ENCODE measurements at places on chromosomes 2 and 18.

DNA sequence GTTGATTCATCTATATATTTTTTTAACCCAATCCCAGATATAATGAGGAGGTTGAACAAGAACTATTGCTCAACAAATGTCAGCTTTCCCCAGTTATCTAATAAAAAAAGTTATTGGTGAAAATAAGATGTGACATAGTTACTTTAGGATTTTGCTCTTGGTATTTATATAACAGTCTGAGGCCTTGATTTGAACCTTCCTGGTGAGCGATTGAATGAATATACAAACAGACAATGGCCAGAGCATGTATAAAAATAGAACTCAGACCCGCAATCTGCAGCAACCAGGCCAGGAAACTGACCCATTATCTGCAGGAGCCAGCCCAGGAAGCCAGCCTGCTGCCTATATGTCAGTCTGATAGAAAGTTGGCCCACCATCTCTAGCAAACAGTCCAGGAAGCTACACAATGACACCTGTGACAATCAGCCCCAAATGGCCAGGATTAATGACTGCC, 81.6 kb downstream of the HS6ST1 start:
- DNase-seq = no peak

- DNase-seq = no peak
These were observed 19.4 kb downstream of the MMADHC start for GRCh38 chr2:149568138-149568537.

- no peak for DNase-seq
These were observed 13.9 kb downstream of the HDAC4 start for GRCh38 chr2:239386872-239387445.

DNA sequence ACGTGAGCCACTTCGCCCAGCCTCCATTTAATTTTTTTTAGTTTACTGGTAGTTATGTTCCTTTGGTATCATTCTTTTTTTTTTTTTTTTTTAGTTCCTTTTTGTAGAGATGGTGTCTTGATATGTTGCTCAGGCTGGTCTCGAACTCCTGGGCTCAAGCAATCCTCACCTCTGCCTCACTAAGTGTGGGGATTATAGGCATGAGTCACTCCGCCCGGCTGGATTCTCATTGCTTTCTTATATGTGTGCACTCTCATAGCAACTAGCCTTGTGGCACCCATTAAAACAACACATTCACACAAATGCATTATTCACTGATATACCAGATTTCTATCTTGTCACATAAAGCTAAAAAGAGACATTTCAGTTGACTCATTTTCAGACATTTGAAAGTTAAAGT, 4.2 kb downstream of the TTC27 start:
- DNase-seq = no peak

GRCh38 chr2:233844064-233844807, 10.1 kb downstream of the HJURP start:
- DNase-seq = no peak

DNA sequence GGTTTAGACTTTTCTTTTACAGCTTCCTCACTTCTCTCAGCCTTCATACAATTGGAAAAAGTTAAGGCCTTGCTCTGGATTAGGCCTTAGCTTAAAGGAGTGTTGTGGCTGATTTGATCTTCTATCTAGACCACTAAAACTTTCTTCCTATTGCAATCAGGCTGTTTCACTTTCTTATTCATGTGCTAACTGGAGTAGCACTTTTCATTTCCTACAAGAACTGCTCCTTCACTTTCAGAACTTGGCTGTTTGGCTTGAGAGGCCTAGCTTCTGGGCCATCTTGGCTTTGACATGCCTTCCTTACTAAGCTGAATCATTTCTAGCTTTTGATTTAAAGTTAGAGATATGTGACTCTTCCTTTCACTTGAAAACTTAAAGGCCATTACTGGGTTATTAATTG, 114.3 kb downstream of the ARHGEF4 start:
- DNase-seq = no peak

- no peak for DNase-seq
These were observed 98.7 kb upstream of the VWC2L start for GRCh38 chr2:214311931-214312749.

- DNase-seq = no peak
These were observed 58.0 kb upstream of the ZNF521 start for GRCh38 chr18:25409971-25410370.

GRCh38 chr2:170073288-170073687, 104.7 kb upstream of the MYO3B start:
- no peak for DNase-seq

- no peak for DNase-seq
These were observed 96.8 kb downstream of the ADD2 start for GRCh38 chr2:70671092-70671675.

- no peak for DNase-seq
These were observed 71.6 kb downstream of the ZNF407 start for GRCh38 chr18:74669136-74669798.

DNA sequence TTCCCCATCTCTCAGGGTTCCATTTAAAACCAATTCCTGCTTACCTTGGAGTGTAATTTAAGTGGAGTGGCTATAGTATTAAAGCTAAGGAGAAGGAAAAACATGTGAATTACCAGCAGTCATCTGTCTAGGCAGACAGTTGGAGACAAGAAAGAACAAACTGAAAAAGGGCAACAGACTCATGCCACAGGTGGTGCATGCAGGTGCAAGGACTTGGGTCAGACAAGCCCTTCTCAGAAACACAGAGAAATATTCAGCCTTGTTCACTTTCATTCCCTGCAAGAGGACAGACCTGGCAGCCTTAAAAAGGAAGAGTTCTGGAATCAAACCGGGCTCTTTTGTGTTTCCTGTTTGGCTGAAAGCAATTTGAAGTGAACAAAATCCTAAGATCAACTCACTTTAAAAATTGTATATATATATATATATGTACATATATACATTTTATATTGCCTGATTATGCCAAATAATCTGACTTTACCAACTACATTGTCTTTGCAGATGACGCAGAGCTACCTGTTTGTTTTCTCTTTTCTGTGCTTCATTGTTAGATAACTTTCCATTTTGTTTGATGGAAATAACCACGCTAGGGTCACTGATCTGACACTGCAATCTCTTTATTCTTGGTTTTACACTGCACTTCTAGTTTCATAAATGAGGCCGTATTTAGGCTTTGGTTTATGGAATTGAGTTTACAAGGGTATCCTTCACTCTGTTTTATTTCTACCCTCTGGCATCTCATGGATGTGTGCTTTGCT, 35.1 kb upstream of the VPS54 start:
- DNase-seq = no peak

- DNase-seq = no peak
These were observed 206.6 kb downstream of the NDUFA10 start for GRCh38 chr2:239818531-239819011.

DNA sequence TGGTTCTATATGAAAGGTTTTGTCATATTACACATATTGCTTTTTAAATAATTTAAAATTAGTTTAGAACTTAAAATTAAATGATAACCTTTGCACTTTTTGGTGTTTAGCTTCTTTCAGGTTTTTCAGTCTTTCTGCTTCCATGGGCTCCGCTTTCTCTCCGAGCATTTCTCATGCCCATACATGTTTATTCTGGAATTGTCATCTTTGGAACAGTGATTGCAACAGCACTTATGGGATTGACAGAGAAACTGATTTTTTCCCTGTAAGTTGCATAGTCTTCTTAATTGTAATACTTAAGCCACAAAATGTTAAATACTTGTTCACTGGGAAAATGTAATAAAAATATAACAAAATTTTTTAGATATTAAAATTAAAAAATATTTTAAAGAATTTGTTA, 31.0 kb downstream of the CYBRD1 start:
- no peak for DNase-seq

- DNase-seq = no peak
These were observed 16.3 kb downstream of the TYMS start for GRCh38 chr18:673769-674168.

- peak; percentile 54 for DNase-seq
These were observed 30.6 kb upstream of the PPP3R1 start for GRCh38 chr2:68282811-68283418.

DNA sequence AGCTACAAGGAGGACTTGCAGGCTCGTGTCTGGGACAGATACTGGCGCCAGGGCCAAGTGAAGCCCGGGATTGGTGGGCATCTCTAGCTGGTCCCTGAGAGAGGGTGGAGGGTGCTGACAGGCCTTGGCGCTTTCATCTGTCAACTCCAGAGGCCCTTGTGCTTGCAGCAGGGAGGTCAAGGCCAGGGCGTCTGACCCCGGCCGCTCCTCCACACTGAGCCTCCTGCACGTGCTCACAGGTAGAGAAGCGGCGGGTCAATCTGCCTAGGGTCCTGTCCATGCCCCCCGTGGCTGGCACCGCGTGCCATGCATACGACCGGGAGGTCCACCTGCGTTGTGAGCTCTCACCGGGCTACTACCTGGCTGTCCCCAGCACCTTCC, 9.5 kb downstream of the CAPN10 start:
- DNase-seq = no peak

GRCh38 chr2:20416723-20417122, 30.2 kb upstream of the RHOB start:
- no peak for DNase-seq

GRCh38 chr2:8522687-8523086, 159.2 kb upstream of the ID2 start:
- DNase-seq = no peak

- DNase-seq = no peak
These were observed 92.3 kb downstream of the LYPD1 start for GRCh38 chr2:132577686-132578085.

- DNase-seq = no peak
These were observed 1.1 kb downstream of the L3MBTL4 start for GRCh38 chr18:6413579-6414117.

- DNase-seq = no peak
These were observed 19.1 kb downstream of the MSH2 start for GRCh38 chr2:47422016-47422415.

- no peak for DNase-seq
These were observed 487.2 kb downstream of the GALR1 start for GRCh38 chr18:77736842-77737241.

DNA sequence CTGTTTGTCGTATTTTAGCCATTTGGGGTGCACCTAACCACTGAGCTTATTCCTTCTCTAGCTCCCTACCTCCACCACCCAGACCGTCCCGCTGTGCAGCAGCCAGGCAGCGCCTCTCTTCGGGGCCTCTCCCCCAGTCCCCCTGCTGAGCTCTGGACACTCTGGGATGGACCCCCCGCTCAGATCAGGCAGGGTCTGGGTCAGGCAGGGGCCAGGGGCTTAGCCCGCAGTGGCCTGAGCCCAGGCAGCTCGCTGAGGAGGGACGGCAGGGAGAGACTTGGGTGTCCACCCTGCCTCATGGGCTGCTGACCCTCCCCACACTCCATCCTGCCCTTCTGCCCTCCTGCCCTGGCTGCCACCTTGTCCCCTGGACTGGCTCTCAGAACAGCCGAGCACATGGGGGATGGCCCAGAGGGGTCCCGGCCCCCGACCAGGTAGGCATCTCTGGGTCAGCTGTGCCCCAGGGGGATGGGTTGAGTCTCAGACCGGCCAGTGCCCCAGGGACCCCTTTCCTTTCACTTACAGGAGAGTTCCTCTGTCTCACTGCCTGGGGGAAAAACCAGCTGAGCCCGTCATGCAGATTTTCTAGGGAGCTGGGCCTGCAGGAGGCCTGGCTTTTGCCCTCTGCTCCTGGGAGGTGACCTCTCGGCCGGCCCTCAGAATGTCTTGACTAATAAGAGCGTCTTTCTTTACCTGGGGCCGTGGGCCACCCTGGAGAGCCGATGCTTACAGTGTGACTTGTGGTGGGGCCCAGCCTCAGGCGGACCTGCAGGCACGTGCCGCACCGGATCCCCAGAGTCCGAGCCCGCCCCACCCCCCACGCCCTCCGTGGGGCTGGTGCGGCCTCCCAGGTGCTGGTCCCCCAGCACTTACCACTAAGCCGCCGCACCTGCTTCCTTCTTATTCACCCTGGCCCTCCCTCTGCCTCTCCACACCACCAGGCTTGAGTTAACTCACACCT, 22.8 kb upstream of the PXDN start:
- DNase-seq = no peak

DNA sequence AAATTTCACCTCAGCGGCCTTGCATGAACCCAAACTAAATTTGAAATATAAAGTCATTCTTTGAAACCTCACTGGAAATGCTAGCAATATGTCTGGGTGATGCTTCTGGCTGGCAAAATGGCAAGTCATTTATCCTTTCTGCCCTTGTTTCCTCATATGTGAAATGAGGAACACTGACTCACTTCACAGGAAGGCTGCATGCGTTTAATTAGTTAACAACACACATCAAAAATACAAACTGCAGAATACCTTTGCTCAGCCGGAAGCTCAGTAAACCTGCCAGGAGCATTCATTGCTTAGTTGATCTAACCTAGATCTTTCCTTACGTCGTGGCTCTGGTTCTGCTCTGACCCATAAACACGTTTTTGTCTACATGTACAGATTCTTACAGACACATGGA, 214.2 kb upstream of the ACVR2A start:
- DNase-seq = no peak

DNA sequence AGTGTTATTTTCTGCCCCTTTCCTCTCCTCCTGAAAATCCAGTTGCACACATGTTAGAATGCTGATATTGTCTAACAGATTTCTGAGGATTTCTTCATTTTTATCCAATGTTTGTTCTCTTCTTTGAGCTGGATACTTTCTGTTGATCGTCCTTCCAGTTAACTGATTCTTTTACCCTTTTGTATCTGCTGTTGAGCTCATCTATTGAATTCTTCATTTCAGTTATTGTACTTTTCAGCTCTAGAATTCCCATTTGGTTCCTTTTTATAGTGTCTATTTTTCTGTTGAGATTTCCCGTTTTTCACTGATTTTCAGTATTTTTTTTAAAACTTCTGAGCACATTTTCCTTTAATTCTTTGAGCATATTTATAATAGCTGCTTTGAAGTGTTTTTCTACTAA, 77.9 kb upstream of the B3GNT7 start:
- no peak for DNase-seq

GRCh38 chr2:162219426-162219825, 23.8 kb downstream of the FAP start:
- no peak for DNase-seq

DNA sequence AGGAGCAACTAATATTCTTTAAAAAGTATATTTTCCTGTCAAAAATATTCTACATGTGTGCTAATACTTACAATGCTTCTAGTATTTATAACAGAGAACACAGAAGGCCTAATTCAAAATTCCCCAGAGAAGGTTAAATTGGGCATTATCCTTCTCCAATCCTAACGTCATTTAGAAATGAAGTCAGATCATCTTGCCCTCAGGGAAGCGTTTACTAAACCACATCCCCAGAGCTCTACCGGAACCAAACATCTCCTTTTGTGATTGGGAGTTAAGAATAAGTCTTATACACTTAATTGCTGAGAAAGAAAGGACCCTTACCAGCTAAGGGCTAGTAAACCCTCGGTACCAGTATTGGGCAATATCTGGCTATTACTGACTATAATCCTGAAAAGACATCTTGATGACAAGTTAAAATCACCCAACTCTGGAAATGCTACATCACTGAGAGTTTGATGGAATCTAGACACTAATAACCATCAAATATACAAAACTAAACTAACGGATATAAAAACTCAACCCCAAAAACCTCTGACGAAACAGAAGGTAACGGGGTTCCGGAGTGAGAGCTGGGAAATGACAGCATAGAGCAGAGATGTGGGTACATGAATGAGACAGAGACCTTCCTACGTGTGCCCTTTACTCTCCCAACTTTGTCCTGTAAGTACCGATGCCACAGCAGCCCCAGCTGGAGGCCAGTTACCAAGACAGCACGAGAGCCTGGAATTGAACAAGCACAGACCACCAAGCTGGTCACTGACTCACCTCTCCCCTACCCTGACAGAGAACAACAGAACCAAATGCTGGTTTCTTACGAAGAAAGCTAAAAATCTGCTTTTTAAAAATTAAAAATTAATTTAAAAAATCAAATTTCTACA, 35.0 kb downstream of the WDSUB1 start:
- DNase-seq = no peak
